SK-N-SH treated with all-trans-retinoic acid at 6 μM for 48 hours (cell line): ENCODE measurements at places on chromosomes 2 and 18.

GRCh38 chr18:543447-544078 is 36.6 kb upstream of the CETN1 start:
- ATAC-seq = no peak

- ATAC-seq = peak; percentile 60
Observed at GRCh38 chr2:189056200-189057106, 82.3 kb downstream of the COL3A1 start.

DNA sequence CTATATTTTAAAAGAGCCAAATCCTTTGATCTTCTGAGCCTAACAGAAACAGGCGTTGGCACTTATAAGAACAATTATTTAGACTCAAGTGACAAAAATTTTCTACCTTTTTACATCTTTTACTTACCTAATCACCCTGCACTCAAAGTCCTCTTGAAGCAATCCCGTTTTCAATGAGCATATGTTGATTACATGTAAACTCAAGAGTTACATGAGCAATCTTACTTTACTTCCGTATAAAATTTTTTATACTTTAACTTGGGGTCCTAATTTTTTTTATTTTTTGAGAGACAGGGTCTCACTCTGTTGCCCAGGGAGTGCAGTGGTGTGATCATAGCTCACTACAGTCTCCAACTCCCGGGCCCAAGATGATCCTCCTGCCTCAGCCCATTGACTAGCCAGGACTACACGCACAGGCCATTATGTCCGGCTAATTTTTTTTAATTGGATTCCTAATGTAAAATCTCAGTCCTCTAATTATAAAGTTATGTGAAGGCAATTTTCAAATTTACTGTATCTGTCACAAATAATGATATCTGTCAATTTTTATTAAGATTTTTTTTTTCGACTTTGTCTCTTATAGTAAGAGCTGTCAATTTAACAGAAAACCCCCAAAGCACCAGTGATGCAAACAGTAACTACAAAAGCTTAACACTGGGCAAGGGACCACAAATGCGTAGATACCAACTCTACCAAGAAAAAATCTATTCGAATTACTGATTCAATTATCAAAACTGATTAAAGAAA is 19.1 kb upstream of the STPG4 start:
- ATAC-seq = no peak

- no peak for ATAC-seq
Observed at GRCh38 chr2:73262108-73262651, 22.1 kb downstream of the FBXO41 start.

GRCh38 chr2:157093666-157094065 is 163.8 kb upstream of the GALNT5 start:
- ATAC-seq = peak; percentile 78

DNA sequence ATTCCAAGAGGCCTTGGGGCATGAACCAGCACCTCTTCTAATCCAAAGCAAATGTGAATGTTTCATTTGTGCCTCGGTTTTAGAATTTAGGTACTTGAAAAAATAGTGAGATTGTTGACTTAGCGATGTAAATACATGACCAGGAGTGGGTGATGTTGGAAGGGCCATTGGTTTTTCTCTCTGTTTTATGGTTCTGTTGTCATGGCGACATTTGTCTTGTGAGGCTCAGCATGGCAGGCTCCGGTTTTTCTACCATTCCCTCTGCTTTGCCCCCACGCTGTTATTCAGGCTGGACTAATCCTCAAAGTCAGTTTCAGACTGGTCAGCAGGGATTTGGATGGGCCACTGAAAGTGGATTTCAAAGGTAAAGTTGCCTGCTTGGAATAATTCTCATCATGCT is 255.4 kb downstream of the ALPK2 start:
- no peak for ATAC-seq

- ATAC-seq = no peak
Observed at GRCh38 chr2:159086342-159086741, 117.9 kb downstream of the TANC1 start.

GRCh38 chr2:216031960-216032689 is 18.8 kb upstream of the MREG start:
- ATAC-seq = peak; percentile 69

GRCh38 chr18:58862851-58863538 is 1.7 kb upstream of the ZNF532 start:
- ATAC-seq = no peak; the same call in 2 of the 3 replicates

DNA sequence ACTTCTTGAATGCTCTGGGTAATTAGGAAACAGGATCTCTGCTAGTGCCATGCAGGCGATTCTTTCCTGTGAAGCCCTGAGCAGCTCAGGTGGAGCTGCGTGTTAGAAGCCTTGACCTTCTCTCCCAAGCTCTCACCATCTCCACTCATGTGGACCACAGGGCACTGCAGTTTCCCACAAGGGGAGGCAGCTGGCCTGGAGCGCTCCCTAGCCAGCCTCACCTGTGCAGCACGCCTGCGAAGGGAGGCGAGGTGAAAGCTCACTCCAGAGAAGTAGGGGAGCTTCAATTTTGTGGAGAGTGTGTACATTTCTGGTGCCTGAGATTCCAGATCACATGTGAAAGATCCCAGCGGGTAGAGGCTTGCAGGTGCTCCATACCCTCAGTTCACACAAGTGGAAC is 11.1 kb upstream of the HES6 start:
- no peak for ATAC-seq

- ATAC-seq = no peak
Observed at GRCh38 chr2:197426723-197427603, 7.9 kb downstream of the SF3B1 start.

GRCh38 chr2:49687918-49688317 is 533.6 kb upstream of the FSHR start:
- ATAC-seq = no peak

GRCh38 chr2:20496076-20496872 is 49.4 kb downstream of the RHOB start:
- ATAC-seq = peak; percentile 38; the same call in 2 of the 3 replicates

- no peak for ATAC-seq
Observed at GRCh38 chr2:70702711-70703395, 65.1 kb downstream of the ADD2 start.

DNA sequence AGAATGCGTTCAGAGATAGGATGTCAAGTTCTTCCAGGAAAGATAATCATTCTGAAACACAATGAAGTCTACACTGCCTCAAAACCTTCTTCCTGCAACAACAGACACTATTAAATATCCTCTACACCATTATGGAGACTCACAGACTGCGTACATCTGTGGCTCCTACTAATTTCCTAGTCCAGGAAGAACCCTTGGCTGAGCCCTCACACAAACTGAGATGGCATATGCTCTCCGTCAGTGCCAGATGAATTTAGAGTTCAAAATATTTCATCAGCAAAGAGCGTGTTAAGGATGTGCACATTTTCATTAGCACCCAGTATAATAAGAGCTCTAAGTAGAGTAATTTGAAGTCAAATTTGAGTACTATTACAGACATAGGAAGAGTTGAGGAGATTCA is 117.2 kb downstream of the TCF4 start:
- ATAC-seq = no peak

GRCh38 chr2:43513216-43513615 is 82.6 kb downstream of the THADA start:
- ATAC-seq = no peak

GRCh38 chr2:29059624-29060023 is 14.7 kb downstream of the PCARE start:
- no peak for ATAC-seq

GRCh38 chr2:1527153-1527992 is 114.1 kb downstream of the TPO start:
- ATAC-seq = peak; percentile 40

GRCh38 chr2:134682726-134683125 is 36.1 kb downstream of the TMEM163 start:
- no peak for ATAC-seq

- no peak for ATAC-seq
Observed at GRCh38 chr2:207481924-207482323, 47.8 kb upstream of the CREB1 start.

GRCh38 chr18:23134780-23135549 is at the start of gene CABLES1:
Gene CABLES1 (plus strand): TSS chr18:23135485. CDS start chr18:23135763, 278 bp downstream.
- peak; percentile 24 for ATAC-seq

- ATAC-seq = no peak
Observed at GRCh38 chr2:64207573-64207972, 63.4 kb upstream of the PELI1 start.

- ATAC-seq = no peak
Observed at GRCh38 chr2:84132370-84132769, 326.7 kb downstream of the SUCLG1 start.

DNA sequence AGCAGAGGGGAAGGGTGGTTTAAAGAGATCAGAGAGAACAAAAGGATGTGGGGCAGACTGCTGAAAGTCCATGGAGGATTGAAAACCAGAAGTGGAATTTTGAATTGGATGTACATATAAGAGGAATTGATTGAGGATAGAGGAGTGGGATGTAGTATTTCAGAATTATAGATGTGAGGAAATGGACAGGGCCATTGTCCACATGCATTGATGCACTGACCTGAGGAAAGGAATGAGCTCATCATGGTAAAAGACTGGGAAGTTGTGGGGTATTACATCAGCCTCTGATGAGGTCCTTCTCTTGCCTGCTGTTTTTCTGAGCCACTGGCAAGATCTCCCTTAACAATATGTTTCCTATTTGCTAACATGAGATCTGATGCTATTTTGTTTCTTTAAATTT is 365.7 kb upstream of the FANCL start:
- ATAC-seq = no peak

- ATAC-seq = no peak
Observed at GRCh38 chr2:136347981-136348380, 230.0 kb upstream of the CXCR4 start.

- no peak for ATAC-seq
Observed at GRCh38 chr2:158973116-158973956, 4.9 kb downstream of the TANC1 start.

DNA sequence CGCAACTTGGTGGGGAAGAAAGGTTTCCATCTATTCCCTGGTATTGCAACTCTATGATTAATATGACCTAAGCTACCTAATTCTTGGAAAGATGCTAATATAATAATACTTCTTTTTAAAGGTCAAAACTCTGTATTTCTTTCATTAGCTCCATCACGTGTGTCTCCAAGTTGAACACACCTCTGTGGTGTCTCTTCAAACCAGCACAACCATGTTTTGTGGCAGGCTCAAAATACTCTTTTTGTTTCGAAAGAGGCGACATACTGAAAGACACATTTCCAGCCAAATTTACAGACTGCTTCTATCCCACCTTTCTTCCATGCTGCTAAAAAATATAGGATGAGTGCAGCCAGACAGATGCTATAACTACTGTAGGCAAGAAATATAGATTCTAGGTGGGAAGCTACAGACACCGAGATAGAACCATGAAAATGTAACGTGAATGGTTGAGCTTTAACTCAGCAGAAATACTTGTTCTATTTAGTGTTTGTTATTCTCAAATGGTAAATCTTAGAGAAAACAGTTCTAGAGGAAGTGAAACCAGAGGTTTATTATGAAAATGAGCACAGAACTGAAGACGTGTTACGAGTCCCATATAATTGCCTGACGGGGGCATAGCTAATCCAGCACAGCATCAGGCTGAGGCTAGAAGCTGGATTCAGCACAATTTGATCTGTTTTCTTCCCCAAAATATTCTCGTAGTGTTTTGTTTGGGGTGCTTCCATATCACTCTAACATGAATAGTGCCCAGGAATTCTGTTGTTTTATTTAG is 991.5 kb upstream of the FANCL start:
- ATAC-seq = no peak
